ENCODE measurements at places on chromosomes 3 and 15.

DNA sequence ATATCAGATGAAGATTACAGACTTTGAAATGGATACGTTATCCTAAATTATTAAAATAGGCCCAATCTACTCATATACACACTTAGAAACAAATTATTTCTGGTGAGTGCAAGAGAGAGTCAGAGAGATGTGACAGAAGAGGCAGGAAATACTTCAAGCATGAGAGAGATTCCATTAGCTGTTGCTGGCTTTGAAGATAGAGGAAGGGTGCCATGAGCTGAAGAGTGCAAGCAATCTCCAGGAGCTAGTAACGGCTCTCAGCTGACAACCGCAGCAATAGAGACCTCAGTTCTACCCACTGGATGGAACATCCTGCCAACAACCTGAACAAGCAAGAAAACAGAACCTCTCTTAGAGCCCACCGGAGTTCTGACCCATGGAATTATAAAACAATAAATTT lies 270.7 kb upstream of the SLITRK3 start:
- H3K4me1 ChIP-seq: no peaks in the 10 kb centered on the region
- no peak overlapping the region for H3K4me3 ChIP-seq
- H3K27me3 ChIP-seq: no peaks in the 10 kb centered on the region
- no peak overlapping the region for H3K27ac ChIP-seq
- DNase-seq: no peak

GRCh38 chr15:78050826-78051225 lies 26.7 kb downstream of the TBC1D2B start:
- H3K4me1 ChIP-seq: peaks cover 92% of the 10 kb centered on the region
- H3K27me3 ChIP-seq: no peaks in the 10 kb centered on the region
- H3K36me3 ChIP-seq: peaks cover 66% of the 10 kb centered on the region

GRCh38 chr15:72379856-72380430 lies 4.1 kb upstream of the HEXA start:
- no peak for DNase-seq
- peaks cover 17% of the 10 kb centered on the region for H3K36me3 ChIP-seq
- peaks cover 25% of the 10 kb centered on the region for H3K4me1 ChIP-seq
- no peak overlapping the region for H3K4me3 ChIP-seq
- H3K27me3 ChIP-seq: peaks cover 6% of the 10 kb centered on the region

DNA sequence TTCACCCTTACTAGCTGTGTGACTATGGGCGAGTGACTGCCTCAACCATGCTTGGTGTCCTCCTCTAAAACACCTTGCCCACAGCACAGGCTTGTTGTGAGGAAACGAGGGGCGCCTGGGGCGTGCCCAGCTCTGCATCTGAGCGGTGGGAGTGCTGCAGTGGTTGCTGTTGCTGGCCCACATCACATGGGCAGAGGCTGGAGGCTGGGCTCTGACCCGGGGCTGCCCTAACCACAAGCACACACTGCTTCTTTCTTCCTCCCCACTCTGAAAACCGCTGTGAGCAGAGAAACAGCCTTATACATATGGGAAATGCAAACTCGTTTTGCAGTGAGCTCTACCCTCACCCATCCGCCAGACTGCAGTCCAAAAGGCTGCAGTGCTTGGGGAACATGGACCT lies 74.8 kb upstream of the RPL32 start:
- H3K27ac ChIP-seq: peak overlapping the region; percentile 87
- peaks cover 71% of the 10 kb centered on the region for H3K36me3 ChIP-seq
- no peaks in the 10 kb centered on the region for H3K27me3 ChIP-seq

GRCh38 chr3:9110802-9111201 lies 138.6 kb downstream of the SRGAP3 start:
- H3K4me1 ChIP-seq: no peaks in the 10 kb centered on the region
- H3K27ac ChIP-seq: no peak overlapping the region
- H3K36me3 ChIP-seq: no peaks in the 10 kb centered on the region
- DNase-seq: no peak

DNA sequence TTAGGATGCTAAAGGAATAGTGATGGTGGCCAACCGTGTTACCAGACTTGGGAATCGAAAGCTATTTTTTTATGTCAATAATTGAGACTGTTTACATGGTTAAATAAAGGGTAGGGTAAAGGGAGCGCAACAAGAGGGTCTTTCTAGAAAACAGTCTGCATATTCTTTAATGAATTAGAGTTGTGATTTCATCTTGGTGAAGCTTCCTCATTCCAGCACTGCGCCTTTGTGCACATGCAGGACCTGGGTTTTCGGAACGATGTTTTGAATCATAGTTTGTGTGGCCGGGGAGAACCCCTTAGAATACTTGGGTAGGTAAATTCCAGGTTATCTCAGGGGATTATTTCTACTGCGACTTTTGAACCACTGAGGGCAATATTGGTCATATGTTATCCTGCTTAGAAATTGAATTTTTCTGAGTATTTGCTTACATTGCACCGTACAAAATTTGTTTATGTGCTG lies 1.3 kb downstream of the PIK3CA start:
- no peaks in the 10 kb centered on the region for H3K27me3 ChIP-seq
- peak; percentile 18 for DNase-seq

GRCh38 chr15:69914960-69915359 lies 182.8 kb downstream of the TLE3 start:
- H3K36me3 ChIP-seq: no peaks in the 10 kb centered on the region
- H3K4me3 ChIP-seq: no peak overlapping the region
- DNase-seq: no peak
- H3K4me1 ChIP-seq: no peaks in the 10 kb centered on the region
- no peaks in the 10 kb centered on the region for H3K27me3 ChIP-seq

- no peaks in the 10 kb centered on the region for H3K27me3 ChIP-seq
- no peak overlapping the region for H3K27ac ChIP-seq
- no peak for DNase-seq
- peaks cover 3% of the 10 kb centered on the region for H3K36me3 ChIP-seq
- H3K4me3 ChIP-seq: no peak overlapping the region
Measured at GRCh38 chr3:48413086-48413485, 16.8 kb downstream of the PLXNB1 start.

DNA sequence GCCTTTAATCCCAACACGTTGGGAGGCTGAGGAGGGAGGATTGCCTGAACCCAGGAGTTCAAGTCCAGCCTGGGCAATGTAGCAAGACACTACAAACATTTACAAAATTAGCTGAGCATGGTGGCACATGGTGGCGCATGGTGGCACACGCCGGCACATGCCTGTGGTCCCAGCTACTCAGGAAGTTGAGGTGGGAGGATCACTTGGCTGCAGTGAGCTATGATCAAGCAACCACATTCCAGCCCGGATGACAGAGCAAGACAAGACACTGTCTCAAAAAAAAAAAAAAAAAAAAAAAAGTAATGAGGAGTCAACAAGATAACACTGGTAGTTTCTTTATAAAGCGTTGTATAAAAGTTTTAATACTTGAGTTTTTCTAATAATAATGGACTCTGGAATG lies 10.1 kb downstream of the FEZF2 start:
- no peak overlapping the region for H3K4me3 ChIP-seq
- H3K27ac ChIP-seq: no peak overlapping the region
- DNase-seq: no peak
- H3K4me1 ChIP-seq: no peaks in the 10 kb centered on the region
- peaks cover 34% of the 10 kb centered on the region for H3K27me3 ChIP-seq

- no peaks in the 10 kb centered on the region for H3K36me3 ChIP-seq
- H3K27ac ChIP-seq: no peak overlapping the region
- H3K4me1 ChIP-seq: no peaks in the 10 kb centered on the region
- H3K27me3 ChIP-seq: no peaks in the 10 kb centered on the region
- no peak overlapping the region for H3K4me3 ChIP-seq
Measured at GRCh38 chr3:59257506-59257905, 207.7 kb upstream of the CFAP20DC start.

- H3K4me3 ChIP-seq: no peak overlapping the region
- peaks cover 3% of the 10 kb centered on the region for H3K36me3 ChIP-seq
- no peak for DNase-seq
- no peaks in the 10 kb centered on the region for H3K27me3 ChIP-seq
- H3K4me1 ChIP-seq: peaks cover 4% of the 10 kb centered on the region
Measured at GRCh38 chr3:183816681-183817510, 8.5 kb downstream of the MAP6D1 start.

DNA sequence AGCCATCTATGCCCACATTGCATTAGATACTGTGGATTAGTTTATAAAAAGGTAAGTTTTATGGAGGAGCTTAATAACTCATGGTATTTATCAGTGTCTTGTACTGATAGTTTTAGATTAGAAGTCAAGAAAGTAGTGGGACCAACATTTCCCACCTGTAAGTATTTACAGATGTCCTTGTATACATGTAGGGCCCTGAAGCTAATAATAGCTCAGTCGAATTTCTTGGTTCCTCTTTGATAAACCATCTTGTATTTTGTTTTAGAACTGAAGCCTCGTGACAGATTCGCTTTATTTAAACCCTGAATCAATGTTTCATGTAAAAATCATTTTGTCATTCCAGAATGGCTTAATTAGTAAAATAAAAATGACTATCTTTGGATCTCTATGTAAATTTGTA lies 73.4 kb downstream of the CRYBG3 start:
- H3K27ac ChIP-seq: no peak overlapping the region
- DNase-seq: no peak
- H3K36me3 ChIP-seq: no peaks in the 10 kb centered on the region

DNA sequence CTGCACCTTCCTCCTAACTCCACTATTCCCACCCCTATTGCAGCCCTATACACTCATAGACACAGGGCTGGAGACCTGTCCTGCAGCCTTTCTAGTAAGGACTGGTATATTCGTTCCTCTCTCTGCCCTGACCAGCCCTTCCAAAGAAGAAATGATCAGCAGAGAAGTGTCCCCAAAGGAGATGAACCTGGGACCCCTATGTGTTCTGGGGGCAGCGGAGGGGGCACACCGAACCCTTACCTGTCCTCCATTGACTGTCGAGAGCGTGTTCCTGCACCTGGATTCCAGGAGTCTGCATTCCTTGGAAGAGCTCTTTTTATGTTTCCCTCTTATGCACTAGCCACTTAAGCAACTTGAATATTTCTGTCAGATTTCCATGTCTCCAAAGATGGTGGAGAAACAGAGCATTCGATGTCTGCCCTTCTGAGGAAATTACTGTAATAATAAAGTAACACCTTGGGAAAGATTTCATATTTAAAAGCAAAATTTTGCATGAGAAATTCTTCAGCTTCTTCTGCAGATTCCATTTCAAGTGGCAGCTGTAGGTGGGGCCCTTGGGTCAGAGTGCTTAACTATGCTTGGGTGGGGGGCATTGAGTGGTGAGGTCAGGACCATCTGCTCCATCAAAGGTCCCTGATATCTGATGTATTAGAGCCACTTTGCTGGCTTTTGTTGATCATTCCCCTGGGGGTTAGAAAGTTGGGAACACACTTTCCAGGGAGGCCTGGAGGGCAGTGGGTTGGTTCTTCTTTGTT lies 6.3 kb downstream of the EPHB1 start:
- H3K4me1 ChIP-seq: peaks cover 3% of the 10 kb centered on the region
- no peak overlapping the region for H3K27ac ChIP-seq
- H3K27me3 ChIP-seq: peaks cover 29% of the 10 kb centered on the region

DNA sequence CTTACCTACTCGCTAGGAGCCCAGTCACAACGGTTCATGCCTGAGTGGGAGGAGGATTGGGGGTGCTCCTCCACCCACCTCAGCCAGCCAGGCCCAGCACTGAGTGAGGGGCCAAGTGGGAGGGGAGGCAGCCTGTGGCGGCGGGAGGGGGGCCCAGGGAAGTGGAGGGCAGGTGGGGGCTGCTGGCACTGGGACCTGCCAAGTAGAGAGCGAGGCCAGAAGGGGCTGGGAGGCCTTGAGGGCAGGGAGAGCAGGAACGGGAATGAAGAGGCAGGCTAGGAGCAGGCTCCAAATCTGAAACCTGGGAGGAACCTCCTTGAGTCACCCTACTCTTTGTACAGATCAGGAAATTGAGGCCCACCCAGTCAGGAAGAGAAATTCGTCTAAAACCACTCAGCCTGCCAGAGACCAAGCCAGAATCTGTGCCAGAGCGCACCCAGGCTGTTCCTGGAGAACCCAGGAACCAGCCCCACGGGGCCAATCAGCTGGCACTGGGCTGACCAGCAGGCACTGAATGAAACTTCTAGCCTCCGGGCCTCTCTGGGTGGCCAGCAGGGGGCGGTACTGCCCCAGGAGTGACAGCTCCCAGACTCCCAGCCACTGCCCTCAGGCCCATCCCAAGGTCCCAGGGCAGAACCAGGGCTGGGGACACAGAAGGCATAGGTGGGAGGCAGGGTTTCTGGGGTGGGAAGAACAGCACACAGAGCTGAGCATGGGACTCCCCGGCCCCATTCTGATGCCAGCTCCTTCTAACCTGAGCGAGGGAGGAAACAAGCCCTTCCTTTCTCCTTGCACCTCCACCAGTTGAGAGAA lies 14.8 kb upstream of the CYP11A1 start:
- H3K27me3 ChIP-seq: peaks cover 12% of the 10 kb centered on the region
- H3K27ac ChIP-seq: no peak overlapping the region
- H3K36me3 ChIP-seq: no peaks in the 10 kb centered on the region
- DNase-seq: peak; percentile 71
- peaks cover 21% of the 10 kb centered on the region for H3K4me1 ChIP-seq

- H3K27me3 ChIP-seq: no peaks in the 10 kb centered on the region
- peaks cover 24% of the 10 kb centered on the region for H3K4me1 ChIP-seq
- no peak overlapping the region for H3K4me3 ChIP-seq
- peak overlapping the region; percentile 90 for H3K27ac ChIP-seq
- peaks cover 91% of the 10 kb centered on the region for H3K36me3 ChIP-seq
Measured at GRCh38 chr3:195522254-195523023, 20.7 kb downstream of the PPP1R2 start.

DNA sequence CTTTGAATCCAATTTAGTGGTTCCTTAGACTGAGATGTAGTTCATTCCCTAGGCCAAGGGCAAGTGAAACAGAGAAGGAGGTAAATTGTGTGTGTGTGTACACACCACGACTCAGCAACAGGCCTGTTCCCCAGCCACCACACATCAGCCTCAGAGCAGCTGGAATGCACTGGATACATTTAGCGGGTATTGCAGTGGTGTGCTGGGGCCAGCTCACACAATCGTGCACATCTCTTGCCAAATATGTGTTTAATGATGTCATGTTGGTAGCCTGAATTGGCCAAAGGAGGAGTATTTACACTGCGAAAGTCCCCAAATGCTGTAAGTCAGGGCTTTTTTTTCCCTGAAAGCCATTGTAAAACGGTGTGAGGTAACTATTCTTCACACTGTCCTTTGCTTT lies 82.3 kb downstream of the RBPMS2 start:
- H3K27me3 ChIP-seq: no peaks in the 10 kb centered on the region
- H3K4me1 ChIP-seq: peaks cover 14% of the 10 kb centered on the region

DNA sequence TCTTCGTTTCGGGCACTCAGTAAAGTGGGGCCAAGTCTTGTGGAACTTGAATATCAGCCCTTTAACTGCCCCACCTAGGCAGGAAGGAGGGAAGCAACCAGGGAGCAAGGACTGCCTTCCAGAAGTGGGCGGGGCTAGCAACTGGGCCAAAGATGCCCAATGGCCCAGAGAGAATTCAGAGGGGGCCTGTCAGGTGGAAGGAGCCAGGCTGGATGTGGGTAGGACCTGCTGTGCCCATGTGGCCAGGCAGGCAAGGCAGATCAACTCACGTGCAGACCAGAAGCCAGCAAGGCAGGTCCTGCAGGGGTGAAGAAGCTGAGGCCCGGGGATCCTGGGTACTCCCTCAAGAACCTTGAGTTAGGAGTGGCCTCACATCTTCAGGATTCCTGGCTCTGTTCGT lies 5.5 kb downstream of the MAP6D1 start:
- H3K36me3 ChIP-seq: no peaks in the 10 kb centered on the region
- H3K27ac ChIP-seq: no peak overlapping the region
- no peaks in the 10 kb centered on the region for H3K27me3 ChIP-seq
- no peak for DNase-seq

Data from effector memory CD8-positive, alpha-beta T cell (primary cell).